ENCODE measurements at places on chromosomes 12 and 14.

- DNase-seq = no peak
Measured at GRCh38 chr12:123877968-123878367, 94.7 kb downstream of the CCDC92 start.

DNA sequence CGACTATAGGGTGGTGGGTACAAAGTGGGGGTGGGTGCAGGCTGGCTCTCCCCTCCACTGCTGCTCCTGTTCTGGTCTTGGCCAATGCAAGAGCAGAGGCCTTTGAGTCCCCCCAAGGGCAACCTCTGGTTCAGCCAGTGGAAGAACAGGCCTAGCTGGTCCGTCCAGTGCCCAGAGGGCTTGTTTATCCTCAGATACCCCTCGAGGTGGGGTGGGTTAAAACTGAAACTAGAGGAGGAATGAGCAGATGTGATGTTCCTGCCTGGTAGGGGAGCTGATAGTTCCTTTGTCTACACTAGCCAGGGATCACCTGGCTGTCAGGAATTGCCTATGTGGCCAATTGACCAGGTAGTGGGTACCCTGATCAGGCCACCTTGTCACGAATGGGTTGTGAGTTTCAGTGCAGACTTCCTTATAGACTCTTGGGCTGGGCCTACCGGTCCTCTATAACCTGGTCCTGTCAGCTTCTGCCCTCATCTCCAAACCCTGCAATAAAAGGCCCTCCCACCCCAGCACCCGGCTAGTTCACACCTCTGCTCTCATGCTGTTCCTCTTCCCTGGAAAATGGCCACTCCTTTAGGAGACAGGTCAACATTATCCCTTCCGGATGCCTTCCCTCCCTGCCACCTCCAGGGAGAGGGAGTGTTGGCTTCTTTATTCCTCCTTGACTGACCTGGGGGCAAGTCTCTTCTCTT lies 10.7 kb upstream of the HSP90AA1 start:
- no peak for DNase-seq

GRCh38 chr14:90603336-90603735 lies 206.5 kb downstream of the CALM1 start:
- no peak for DNase-seq

DNA sequence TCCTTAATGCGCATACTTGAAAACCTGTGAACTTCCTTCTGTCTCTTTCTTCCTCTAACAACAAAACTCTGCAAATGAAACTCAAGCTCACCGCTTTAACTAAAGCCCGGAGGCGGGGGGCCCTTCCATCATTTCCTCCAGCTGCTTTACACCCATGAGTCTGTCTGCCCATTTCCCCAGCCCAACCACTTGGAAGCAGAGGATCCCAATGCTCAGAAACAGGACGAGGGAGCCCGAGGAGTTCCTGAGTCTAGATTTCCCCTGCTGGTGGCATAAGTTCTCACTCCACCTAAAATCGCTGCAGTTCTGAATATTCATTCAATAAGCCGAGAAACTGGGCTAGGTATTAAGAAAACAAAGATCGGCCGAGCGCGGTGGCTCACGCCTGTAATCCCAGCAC lies 30.8 kb downstream of the GPR19 start:
- DNase-seq = no peak

- no peak for DNase-seq
Measured at GRCh38 chr12:56687223-56688128, 608 bp downstream of the PTGES3 start.

- DNase-seq = no peak
Measured at GRCh38 chr12:110200124-110200417, 75.9 kb downstream of the IFT81 start.

DNA sequence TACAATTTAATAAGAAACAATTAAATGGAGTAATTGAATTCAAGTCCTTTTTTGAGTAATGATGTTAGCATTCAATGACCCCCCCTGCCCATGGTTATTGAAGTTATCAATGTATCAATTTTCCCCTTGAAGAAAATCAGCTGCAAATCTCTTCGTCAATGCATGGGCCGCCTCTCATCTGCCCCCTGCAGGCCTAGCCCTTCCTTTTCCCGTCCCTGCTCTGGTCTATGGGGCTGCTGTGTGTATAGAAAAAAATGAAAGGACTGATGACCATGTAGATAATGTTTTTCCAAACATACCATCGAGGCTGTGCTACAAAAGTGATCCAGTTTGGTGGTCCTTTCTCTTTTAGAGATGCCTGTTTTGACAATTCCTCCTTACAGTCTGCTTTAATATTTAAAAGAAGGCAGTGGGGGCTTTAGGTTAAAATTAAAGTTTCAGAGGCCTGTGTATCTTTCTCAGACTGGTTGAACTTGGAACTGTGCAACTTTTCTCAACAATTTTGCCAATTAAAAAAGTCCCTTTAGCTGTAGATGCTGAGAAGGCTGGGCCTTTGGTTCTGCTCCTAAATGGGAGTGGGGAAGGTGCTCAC lies 98.4 kb downstream of the APAF1 start:
- DNase-seq = no peak

DNA sequence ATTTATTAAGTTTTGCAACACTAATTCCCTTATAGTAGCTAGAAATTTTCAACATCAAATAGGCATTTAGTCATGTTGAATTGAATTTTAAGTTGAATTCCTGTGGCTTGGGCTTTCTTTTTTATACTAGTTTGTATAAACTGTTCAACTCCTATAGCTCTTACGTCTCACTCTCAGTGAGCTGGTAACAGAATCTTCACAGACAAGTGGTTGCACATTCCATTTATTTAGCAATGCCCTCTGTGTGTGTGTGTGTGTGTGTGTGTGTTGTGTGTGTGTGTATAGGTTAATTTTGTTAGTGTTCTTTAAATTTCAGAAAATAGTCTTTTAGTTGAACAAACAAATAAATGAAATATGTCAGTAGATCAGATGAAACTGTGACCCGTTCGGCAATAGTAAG lies 425.0 kb downstream of the NPAS3 start:
- no peak for DNase-seq

- no peak for DNase-seq
Measured at GRCh38 chr12:41795910-41796309, 348.8 kb downstream of the GXYLT1 start.

GRCh38 chr12:109544955-109545531 lies 28.3 kb downstream of the MMAB start:
- peak; percentile 20 for DNase-seq

DNA sequence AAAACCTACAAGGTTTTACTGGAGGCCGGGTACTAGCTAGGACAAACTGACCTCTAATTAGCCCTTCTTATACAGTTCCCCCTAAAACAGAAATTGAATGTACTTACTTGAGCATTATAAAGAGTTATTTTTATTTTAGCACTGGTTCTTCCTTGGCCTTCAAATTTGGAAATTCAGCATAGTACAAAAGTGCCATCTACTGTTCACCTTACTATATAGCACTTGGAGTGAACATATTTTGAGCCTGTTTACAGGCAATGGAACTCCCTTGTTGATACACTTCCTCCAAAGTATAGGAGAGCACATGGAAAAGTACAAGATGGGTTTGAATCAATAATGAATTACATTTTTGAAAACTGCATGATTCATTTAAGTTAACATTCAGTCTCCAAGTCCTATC lies 3.9 kb upstream of the POC1B start:
- no peak for DNase-seq

GRCh38 chr14:91570021-91570420 lies 59.9 kb upstream of the PPP4R3A start:
- no peak for DNase-seq

GRCh38 chr12:56188778-56189098 lies 545 bp downstream of the SMARCC2 start:
- DNase-seq = no peak

DNA sequence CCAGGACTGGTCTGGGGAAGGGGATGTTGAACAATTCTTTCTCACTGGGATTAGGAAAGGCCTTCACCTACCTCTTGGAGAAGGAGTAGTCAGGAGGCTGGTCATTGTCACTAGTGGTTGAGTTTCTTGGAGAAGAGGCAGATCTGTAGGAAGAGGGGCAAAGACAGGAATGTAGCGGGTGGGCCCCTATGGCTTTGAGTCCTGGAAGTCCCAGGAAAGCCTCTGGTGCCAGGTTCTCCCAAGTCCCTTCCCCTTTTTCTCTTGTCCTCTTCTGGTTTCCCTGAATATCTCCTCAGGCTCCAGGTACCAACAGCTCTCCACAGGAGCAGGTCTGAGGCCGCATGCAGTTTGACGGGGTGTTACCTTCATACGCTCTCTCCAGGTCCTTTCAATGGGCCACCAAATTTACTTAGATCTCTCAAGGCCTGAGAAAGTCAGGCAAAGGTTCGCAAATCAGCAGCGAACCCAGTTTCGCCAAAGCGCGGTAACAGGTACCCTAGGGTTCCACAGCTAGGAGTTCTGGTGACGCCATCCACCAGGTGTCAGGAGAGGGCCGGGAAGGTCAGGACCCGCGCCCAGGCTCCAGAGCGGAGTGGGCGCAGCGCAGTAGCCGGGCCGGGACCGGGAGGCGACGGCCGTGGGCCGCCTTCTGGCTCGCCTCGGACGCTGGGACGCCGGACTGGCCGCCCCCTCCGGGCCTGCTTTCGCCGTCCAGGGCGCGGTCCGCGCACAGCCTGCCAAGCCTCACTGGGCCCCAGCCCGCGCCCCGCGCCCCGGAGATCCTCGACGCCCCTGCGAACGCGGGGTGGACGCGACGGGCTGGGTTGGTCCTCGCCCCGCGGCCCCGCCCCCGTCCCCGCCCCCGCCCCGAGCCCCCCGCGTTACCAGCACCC lies 795 bp downstream of the SMAGP start:
- no peak for DNase-seq

GRCh38 chr12:124678421-124678893 lies 111.0 kb upstream of the NCOR2 start:
- DNase-seq = no peak

DNA sequence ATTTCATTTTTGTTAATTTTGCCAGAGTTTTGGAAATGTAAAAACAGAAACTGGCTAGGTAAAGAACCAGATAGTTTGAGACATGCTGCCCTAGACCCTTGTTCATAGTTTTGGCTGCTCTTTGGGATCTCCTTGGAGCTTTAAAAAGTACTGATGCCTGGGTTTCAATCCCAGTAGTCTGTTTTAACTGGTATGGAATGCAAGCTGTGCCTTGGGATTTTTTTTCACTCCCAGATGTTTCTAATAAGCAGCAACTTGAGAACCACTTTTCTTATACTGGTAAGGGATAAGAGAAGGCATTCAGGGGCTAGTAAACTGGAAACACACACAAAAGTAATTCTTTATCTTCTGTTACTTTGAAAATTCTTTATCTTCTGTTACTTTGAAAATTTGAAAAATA lies 18.8 kb downstream of the SLC35F4 start:
- DNase-seq = no peak

DNA sequence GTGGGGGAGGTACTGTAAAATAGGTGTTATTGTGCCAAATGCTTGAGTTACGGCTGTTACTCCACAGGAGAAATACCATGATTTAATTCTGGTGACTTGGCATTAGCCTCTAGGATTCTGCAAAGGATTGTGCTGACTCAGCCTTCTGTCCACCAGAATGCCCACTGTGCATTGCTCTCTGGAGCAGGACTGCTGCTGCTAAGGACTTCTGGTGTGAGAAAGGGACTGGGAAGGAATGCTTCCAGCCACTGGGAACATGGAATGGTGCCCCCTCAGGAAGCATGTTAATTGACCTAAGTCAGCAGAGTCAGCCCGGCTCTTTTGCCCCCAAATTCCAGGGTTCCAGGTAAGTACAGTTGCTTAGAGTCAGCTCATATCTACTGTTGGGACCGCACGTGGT lies 32.9 kb downstream of the ZFHX2 start:
- DNase-seq = no peak

GRCh38 chr12:73235387-73235786 lies 963.2 kb downstream of the TRHDE start:
- DNase-seq = no peak

DNA sequence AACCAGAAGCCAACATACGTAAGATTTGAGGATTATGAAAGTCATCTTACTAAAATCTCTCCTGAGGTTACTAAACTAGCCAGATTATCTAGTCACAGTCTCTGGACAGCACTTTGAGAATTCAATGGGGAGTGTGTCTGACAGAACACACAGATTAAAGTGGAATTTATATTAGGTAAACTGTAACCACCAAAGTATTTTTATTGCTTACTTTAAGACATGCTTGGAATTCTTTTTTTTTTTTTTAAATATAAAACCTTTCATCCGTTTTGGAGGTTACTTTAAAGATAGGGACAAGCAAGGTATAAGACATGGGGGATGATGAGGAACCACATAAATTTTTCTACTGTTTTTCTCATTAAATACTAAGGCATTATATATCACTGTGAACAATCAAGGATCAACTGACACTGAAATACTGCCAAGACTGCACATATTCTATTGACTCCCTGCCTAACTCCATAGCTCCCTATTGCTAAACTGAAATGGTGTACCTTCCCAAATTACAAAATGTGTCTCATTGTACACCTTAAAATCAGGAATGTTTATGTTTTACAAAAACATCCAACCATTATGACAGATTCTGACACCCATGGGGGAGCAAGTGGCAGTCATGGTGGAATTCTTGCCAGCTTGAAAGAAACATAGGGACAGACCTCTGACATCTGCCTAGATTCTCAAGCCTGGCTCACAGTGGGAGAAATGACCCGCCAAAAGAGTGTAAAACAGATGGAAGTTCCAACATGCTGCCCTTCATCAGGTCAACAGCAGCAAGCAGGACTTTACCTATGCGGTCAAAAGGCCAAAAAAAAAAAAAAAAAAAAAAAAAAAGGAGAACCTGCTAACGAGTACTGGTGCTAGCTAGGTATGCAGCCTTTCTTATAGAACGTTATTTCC lies 239.3 kb downstream of the MED13L start:
- DNase-seq = peak; percentile 9

- no peak for DNase-seq
Measured at GRCh38 chr12:107326237-107326636, 232.9 kb upstream of the CRY1 start.

GRCh38 chr14:105043641-105044040 lies 21.6 kb downstream of the GPR132 start:
- no peak for DNase-seq

- DNase-seq = no peak
Measured at GRCh38 chr12:80056845-80057244, 42.5 kb upstream of the OTOGL start.

DNA sequence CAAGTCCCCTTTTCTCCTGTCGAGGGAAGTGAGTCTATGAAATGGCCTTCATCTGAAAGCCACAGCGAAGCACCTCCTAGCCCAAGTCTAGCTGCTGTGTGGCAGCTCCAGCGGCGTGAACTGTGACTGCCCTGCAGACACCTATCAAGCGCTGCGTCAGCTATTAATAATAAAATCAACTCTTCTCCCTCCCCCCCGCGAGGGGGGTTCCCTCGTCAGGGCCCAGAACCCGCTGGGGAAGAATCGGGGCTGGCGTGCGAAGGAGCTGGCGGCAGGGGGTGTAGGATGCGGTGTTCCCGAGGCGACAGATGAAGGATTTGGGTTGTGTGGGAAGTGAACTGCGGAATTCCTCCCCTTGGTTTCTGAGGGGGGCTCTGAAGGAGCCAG lies 662 bp upstream of the ATP2A2 start:
- peak; percentile 34 for DNase-seq

- DNase-seq = no peak
Measured at GRCh38 chr12:51383269-51383905, 7.8 kb downstream of the GALNT6 start.

GRCh38 chr12:4039931-4040330 lies 166.7 kb upstream of the PARP11 start:
- no peak for DNase-seq

- no peak for DNase-seq
Measured at GRCh38 chr12:110922652-110923051, 2.3 kb upstream of the MYL2 start.
